Bronchus fibroblast of lung (primary cell): ENCODE measurements at places on chromosomes 2 and 18. TPM values are rescaled to one million over a fixed set of nuclear protein-coding genes. Genes with fewer than 3 reads are reported as not detected.

The UBE2E3 gene
- 118 and 123 TPM in 2 replicates for total RNA-seq

The D2HGDH gene
- 10.3 and 11.0 TPM in 2 replicates for total RNA-seq

The MREG gene
- total RNA-seq = 1.3 and 2.0 TPM in 2 replicates

The VAMP8 gene
- total RNA-seq = 2.5 and 5.2 TPM in 2 replicates

The MTA3 gene
- 17.5 and 19.5 TPM in 2 replicates for total RNA-seq

The VSNL1 gene
- 0.17 and 1.0 TPM in 2 replicates for total RNA-seq

The POTEC gene
- total RNA-seq = not detected in 2 replicates

The CNTNAP5 gene
- total RNA-seq = not detected in 2 replicates
